Prostate gland (tissue), 2 donors: ENCODE measurements at places on chromosomes 12 and 14.
A peak's percentile ranks its signal among the peaks of the same experiment; 100 is the strongest.

- DNase-seq, result no peak
Observed at GRCh38 chr12:131194166-131194565, 240.5 kb downstream of the ADGRD1 start.

DNA sequence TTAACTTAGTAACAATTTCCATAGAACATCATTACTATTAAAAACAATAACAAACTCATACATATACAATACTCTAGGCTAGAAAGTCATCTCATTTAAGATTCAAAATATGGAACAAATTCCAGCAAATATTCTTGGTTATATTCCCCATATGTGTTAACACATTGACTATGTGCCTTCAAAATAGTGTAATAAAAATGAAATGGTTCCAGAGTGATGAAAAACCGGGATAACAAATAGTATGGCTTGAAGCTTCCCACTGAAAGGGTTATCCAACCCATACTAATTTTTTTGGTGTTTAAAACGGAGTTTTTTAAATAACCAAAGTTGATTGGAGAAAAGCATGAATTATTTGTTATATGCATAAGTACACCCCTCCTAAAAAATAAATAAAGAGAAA is 5.3 kb downstream of the LRIG3 start:
- no peak for DNase-seq

GRCh38 chr12:117599849-117600248 is 238.4 kb upstream of the NOS1 start:
- no peak for DNase-seq

DNA sequence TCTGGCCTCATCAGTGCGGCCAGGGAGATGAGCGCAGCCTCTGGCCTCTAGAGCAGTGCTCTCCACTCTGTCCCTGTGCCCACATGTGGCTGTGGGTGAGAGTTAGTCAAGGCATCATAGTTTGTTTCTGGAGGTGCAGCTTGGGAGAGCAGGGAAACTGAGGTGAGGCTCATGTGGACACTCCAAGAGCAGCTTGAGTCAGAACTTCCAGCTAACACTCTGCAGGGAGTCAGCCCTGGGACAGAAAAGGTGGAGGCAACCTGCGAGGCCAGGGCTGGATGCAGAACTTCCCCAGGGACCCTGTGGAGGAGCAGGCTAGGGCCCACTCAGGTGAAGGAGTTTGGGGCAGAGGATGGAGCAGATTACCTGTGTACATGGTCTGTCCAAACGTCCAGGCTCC is 10.8 kb downstream of the ISCA2 start:
- DNase-seq, result no peak

- no peak for DNase-seq
Observed at GRCh38 chr12:119786539-119786938, 90.6 kb downstream of the CIT start.

DNA sequence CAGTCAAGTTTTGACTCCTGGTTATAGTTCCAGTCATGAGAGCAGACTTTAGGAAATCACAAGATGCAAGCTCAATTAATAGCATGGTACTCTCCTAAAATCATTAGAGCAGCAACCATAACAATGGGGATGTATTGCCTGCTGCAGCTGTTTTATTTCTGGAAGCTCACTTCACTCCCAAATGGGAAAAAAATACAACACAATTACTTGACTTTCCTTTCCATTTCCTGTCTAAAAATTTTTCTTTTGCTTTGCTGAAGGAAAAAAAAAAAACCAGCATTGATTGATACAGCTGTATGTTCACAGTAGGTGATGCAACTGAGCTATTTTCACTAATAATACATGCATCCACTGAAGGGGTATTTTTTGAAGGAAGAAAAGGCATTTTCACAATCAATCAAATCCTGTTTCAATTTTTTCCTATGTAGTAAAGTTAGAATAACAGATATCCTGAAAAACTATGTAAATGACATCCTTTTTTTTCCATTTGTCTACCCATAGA is 143.9 kb upstream of the NOVA1 start:
- no peak for DNase-seq

DNA sequence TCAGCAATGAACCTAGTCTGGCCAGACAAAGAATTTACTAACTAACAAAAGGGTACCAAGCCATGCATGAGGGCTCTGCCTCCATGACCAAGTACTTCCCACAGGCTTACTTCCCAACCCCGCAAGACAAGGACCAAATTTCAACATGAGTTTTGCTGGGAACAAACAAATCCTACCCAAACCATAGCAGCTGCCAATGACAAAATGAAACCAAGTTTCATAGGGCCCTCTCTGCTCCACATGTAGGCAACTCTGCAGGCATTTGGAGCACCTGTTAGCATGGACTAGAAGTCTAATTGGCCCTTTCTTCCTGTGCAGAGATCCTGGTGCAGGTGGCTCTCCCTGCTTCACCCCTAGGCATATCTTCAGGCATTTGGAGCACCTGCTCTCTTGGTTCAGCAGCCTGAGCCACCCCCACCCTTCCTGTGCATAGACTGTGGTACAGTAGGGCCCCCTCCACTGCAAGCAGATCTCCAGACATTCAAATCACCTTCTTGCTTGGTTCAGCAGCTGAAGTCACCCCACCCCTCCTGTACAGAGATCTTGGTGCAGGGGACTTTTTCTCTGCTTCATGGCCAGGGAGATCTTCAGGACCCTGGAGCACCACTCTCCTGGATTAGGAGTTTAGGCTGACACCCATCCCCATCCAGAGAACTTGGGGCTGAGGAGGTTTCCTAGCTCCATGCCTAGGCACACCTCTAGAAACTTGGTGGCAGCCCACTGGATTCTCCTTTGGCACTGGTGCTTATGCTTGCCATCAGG is 308.7 kb downstream of the RPAP3 start:
- no peak for DNase-seq

DNA sequence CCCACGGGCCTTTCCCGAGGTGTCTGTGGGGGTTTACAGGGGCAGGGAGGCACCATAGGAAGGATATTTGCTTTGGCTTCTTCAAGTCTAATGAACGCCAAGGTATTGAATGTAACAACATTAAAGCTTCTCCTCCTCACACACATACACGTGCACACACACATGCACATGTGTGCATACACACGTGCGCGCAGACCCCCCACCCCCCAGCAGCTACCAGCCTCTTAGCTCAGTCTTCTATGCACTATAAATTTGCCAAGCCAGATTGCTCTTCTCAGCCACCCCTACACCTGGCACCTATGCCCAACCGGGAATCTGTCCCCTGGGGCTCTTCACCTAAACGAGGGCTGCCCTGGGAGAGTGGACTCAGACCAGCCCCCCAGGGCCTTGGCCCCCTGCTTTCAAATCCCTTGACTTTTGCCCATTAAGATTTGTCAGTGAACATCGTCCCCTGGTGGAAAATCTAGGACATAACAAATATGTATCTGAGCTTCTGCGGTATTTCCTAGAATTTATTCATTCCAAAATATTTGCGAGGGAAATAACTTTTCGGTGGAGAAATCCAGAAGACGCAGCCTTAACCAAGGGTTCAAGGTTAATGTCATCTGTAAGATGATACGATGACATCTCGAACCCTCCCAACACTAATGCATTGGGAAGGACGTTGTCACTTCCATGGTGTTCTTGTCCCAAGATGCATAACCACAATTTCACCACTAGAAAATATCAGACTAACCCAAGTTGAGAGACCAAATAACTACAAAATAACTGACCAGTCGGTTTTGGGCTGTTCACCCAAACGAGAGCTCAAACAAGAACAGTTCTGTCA is 330.4 kb downstream of the MED13L start:
- no peak for DNase-seq

DNA sequence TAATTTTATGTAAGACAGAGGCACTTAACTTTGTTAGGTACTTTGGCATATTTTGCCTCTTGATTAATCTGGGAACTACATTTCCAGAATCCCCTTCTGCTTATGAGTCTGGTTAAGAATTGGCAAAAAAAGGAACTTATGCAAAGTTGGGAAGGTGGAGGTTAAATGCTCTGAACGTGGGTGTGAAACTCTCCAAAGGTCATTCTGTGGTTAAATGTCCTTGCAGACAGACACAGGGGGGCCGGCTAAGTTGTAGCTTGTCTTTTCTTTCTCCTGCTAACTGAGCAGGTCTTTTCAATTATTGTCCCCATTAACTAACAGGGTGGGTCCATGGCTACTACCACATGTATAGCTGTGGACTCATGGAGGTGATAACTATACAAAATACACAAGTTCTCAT is 248.6 kb upstream of the NOVA1 start:
- no peak for DNase-seq

DNA sequence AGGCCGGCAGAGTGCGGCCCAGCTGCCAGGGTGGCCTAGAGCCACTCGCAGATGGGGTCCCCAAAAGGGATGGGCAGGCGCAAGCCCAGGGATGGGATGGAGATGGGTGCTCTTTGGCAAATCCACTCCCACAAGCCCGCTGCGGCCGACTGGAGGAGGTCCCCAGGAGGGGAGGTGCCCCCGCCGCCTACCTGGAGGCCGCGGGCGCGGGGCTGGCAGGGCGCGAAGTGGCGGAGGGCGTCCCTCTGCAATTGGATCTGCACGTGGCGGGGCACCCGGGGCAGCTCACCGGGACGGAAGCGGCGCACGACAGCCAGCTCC is 730 bp downstream of the PPP1R3E start:
- no peak for DNase-seq

DNA sequence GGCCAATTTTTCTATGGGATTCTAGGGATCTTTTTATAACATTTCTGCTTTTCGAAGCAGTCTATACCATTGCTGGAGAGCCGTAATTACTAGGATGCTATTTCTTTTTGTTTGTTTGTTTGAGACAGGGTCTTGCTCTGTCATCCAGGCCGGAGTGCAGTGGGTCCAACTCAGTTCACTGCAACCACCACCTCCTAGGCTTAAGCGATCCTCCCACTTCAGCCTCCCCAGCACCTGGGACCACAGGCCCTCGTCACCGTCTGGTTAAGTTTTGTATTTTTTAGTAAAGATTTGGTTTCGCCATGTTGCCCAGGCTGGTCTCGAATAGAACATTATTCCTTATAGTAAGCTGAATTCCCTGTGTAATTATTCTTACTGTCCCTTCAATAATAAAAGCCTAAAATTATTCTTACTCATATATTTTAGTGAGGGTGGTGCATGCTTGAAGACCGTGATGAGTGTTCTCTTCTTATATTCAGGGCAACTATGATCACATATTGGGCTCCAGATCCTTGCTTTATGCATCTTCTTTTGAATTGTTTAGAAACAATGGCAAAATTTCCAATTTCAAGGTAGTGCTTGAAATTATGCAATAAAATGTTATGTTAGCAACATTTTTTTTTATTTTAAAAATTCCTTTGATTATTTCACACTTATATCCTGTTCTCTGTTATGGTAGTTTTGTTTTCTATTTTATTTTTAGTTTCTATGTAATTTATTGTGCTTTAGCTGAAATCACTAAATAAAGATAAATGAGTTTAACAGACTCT is 66.2 kb downstream of the CRADD start:
- DNase-seq, result no peak

GRCh38 chr12:68428211-68428610 is 96.0 kb upstream of the MDM1 start:
- no peak for DNase-seq

DNA sequence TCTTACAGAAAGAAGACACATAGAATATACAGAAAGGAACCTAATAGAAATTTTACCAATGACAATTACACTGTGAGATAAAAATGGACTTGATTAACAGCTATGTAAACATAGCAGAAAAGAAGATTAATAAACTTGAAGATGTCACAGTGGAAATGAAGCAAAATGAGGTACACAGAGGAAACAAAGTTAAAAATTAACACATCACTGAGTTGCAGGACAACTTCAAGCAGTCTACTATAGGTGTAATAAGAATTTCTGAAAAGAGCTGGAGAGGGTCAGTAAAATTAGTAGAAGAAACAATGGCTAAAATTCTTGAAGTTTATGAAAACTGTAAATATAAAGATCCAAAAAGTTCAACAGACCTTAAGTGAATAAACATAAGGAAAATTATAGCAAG is 738.7 kb downstream of the C12orf50 start:
- DNase-seq, result no peak

DNA sequence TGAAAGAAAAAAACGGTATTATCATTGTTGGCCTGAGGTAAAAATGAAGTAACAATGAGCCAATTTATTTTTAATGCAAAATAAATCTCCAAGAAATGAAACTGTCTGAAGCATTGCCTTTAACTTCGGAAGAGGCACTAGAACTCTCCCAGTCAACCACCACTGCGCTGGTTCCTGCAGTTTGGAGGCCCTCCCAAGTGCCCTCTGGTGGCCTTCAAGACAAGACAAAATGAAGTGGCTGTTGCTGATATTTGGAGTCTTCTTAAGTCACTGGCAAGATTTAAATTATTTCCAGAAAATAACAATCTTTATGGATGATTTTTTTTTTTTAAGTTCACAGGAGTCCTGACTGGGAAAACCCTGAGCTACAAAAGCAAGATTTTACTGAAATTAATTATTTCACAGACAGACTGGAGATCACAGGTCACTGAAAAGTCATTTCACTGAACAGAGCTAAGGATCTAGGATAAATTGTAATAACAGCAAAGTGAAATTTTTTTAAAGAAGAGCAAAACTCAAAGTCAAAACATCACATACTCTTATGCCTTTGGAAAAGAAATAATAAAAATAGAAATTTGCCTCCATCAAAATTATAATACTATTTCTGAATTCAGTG is 58.2 kb downstream of the DICER1 start:
- DNase-seq, result peak; percentile 70

- DNase-seq, result no peak
Observed at GRCh38 chr14:103699901-103700752, 15.1 kb downstream of the XRCC3 start.

DNA sequence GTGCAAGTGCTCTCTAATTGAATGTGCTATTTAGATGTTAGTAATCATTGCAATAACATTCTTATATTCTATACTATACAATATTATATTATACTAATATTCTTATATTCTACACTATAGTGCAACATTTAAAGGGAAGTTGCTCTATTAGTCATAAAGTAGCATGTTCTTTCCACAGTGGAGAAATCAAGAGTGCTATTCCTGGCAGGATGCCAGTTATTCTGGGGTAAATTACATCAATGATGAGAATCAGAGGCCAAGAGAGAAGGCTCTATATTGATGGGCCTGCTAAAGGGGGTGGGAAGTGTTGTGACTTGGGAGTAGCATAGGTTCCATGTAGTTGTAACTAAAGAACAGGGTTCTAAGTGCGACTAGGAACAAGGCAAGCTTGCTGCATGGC is 121.5 kb downstream of the SLC15A5 start:
- no peak for DNase-seq

- DNase-seq, result no peak
Observed at GRCh38 chr14:63418020-63418419, 99.3 kb upstream of the GPHB5 start.

GRCh38 chr12:9702255-9702654 is 30.6 kb downstream of the CLECL1 start:
- DNase-seq, result no peak

- DNase-seq, result no peak
Observed at GRCh38 chr12:69023840-69024239, 90.9 kb upstream of the CPM start.

DNA sequence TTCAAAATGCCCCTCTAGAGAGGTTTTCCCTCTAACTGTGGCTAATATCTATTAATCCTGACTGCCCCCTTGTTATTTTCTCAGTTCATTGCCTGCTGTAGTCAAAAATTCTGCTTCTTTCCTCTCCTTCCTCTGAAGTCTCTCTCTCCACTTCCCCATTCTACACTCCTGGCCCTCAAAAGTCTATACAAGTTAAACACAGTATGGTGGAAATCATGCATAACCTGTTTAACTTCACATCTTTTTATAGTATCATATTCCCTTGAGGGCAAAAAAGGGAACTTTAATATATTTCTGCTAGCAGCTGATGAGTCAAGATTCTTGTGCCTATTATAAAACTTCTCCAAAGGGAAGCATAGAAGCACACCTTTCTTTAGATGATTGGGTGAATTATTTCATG is 16.7 kb downstream of the GRIP1 start:
- DNase-seq, result no peak

- no peak for DNase-seq
Observed at GRCh38 chr14:94474581-94475031, 1.4 kb downstream of the SERPINA9 start.

GRCh38 chr12:59075968-59076490 is 155.7 kb upstream of the LRIG3 start:
- DNase-seq, result no peak
